ENCODE measurements at places on chromosomes 3 and 15.

GRCh38 chr3:170589113-170589512 is 3.2 kb upstream of the SLC7A14 start:
- DNase-seq: no peak

DNA sequence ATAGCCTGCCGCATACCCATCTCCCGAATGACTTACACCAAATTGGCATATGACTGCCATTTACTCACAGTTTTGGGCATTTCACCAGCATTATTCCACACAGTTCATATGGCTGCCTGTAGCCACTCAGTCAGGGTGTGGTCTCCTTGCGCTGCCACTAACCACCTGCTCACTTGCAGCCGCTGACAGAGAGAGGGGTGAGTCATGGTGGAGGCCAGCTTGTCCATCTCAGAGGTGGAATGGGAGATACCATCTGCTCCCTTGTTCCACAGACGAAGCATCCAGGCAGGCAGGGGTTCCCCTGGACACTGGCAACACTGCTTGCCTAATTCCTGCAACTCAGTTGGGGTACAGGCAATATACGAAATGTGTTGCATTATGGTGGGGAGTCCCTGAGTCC is 15.6 kb downstream of the CCRL2 start:
- no peak for DNase-seq

- no peak for DNase-seq
Measured at GRCh38 chr15:70082281-70082900, 15.3 kb downstream of the TLE3 start.

GRCh38 chr3:141738891-141739363 is 829 bp downstream of the RNF7 start:
- no peak for DNase-seq

GRCh38 chr15:41966414-41966812 is 5.9 kb downstream of the EHD4 start:
- no peak for DNase-seq

GRCh38 chr15:90022905-90023700 is 22.0 kb downstream of the ZNF710 start:
- no peak for DNase-seq

GRCh38 chr15:33923446-33923845 is 44.9 kb upstream of the CHRM5 start:
- DNase-seq: no peak

GRCh38 chr15:65795663-65796216 is 3.6 kb upstream of the DENND4A start:
- no peak for DNase-seq

- no peak for DNase-seq
Measured at GRCh38 chr3:120410541-120410940, 40.3 kb downstream of the FSTL1 start.

DNA sequence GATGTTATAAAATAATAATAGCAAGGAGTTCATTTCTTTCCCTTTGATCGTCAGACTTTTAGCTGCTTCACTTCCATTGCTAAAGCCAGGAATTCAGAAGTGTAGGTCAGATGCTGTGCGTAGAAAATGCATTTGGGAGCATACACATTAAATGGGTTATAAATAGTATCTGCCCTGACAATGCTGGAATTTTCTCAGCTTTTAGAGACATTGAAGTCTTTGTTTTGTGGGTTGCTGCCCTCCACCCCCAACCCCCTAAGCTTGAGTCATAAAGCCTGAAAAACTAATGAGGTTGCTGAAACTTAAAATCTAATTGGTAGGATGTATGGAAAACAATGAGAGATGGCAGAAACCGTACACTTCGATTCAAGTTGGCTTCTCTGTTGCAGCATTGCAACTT is 81.9 kb downstream of the MITF start:
- no peak for DNase-seq

- DNase-seq: no peak
Measured at GRCh38 chr15:63476229-63476632, 28.2 kb upstream of the USP3 start.

- DNase-seq: no peak
Measured at GRCh38 chr3:172746475-172746874, 4.1 kb upstream of the ECT2 start.

DNA sequence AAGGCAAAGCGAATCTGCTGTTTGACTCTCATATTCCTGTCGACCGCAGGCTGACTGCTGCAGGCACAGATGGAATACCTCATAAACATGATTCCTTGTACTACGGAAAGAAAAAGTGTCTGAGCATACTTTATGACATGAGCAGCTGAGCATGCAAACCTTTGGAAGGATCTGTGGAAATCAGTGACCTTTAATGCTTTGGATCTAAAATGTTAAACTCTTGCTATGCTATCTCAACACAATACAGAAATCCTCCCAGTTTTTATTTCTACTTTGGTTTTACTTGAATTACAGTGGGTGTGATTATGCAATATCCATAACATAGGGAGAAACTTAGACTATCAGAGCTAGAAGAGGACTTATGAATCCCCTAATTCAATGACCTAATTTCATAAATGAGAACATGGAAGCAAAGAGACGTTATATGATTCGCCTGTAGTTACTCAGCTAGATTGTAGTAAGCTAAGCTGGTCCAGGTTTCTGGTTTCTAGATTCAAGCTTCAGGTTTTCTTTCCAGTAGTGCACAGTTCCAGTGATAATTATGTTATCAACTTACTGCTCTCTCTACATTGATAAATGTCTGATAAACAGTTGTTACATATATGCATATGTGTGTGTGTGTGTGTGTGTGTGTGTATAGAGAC is 127.6 kb upstream of the GBE1 start:
- no peak for DNase-seq

- DNase-seq: no peak
Measured at GRCh38 chr3:191227541-191227940, 28.5 kb downstream of the OSTN start.

DNA sequence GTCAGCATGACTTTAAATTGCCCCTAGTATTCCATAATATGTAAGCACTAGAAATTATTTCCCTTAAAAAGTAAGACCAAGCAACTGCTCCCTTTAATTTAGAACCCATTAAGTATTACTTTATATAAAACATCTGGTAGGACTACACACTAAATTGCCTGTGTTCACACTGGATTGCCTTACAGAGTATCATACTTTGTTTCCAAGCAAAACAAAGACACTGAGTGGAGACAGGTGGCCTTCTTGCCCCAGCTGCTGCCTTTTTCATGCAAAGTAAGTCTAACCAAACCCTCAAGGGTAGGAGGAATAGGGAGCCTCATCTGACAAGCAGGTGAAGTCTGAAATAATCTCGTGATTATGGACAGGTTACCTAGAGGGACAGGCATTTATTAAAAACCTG is 87.3 kb downstream of the PEX5L start:
- no peak for DNase-seq

GRCh38 chr15:31487811-31488436 is 161.3 kb downstream of the KLF13 start:
- no peak for DNase-seq

DNA sequence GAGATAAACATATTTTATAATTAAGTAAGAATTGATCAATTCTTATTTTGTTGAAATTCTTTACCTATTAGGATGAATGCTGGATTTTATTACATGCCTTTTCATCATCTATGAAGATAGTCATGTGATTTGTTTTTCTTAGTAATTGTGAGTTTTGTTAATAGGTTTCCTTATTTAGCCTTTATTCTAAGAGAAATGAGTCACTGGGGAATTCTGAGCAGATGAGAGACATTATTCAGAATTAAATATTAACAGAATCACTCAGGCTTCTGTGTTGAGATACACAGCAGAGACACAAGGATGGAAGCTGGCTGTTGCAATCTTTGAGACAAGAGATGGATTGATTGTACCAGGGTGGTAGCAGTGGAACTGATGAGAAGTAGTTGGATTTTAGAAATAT is 7.4 kb upstream of the ANO10 start:
- no peak for DNase-seq

GRCh38 chr3:869734-870133 is 223.1 kb upstream of the CNTN6 start:
- DNase-seq: no peak

DNA sequence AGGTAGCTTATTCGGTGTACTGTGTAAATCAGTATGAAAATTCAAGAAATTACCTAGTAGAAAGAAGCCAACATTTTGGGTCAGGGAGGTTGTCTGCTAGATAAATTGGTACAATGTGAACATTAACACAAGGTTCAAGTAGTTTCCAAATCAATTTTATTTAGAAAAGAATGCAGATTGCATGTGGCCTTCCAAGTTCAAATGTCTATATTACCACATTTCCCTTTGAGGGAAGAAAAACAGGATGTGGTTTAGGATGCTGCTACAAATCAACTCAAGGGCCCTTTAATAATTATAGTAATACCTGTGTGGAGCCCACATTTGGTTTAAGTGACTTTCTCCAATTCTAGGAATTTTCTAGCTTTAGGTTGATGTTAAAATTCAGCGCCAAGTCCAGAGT is 57.5 kb downstream of the CADPS start:
- no peak for DNase-seq

GRCh38 chr3:97857401-97857800 is 35.6 kb downstream of the CRYBG3 start:
- no peak for DNase-seq

DNA sequence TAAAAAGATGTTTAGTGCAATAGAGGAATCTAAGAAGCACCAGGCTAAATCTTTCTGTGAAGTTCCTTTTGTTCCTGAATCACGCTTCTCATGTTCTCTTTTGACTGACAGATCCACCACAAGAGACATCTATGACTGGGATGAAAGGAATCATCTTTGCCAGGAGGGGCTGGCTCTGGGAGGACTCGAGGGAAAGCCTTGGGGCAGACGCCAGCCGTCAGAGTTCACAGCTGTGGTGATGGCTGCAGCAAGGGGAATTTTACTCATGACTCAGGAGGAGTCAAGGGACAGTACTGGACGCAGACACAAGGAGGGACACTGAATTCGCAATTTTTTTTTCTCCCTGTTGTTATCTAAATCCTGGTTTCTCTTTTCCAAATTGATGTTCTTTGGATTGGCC is 38.7 kb downstream of the C3orf38 start:
- DNase-seq: no peak

GRCh38 chr3:114566767-114567166 is 272.9 kb downstream of the TIGIT start:
- no peak for DNase-seq

DNA sequence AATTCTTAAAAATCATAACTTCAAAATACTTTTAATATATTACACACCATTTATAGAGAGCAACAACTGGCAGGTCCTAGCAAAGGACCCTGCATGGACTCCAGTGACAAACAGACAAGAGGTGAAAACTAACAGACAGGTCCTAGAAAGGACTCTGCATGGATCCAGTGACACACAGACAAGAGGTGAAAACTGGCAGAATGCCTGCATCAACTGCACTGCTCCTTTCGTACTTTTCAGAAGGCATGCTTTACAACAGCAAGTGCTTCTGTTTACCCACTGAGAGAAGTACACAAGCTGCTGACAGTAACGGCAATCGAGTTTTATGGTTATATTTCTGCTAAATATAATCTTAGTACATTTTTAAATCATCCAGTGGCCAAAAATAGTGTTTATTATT is 24.3 kb upstream of the GP5 start:
- no peak for DNase-seq

- no peak for DNase-seq
Measured at GRCh38 chr15:85568261-85568808, 187.9 kb downstream of the AKAP13 start.

DNA sequence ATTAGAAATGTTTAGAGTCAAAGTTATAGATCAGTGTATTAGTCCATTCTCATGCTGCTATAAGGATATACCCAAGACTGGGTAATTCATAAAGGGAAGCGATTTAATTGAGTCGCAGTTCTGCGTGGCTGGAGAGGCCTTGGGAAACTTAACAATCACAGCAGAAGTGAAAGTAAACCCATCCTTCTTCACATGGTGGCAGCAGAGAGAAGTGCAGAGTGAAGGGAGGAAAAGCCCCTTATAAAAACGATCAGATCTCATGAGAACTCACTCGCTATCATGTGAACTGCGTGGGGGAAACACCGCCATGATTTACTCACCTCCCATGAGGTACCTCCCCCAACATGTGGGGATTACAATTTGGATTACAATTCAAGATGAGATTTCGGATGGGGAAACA is 871.5 kb downstream of the DIPK2A start:
- no peak for DNase-seq

- no peak for DNase-seq
Measured at GRCh38 chr15:45588219-45588875, 1.2 kb downstream of the BLOC1S6 start.

- DNase-seq: peak; percentile 76
Measured at GRCh38 chr3:39383045-39383880, at the start of gene SLC25A38. Gene SLC25A38, plus strand, starts transcription at chr3:39383370. Its CDS starts 355 bp downstream, at chr3:39383725.

DNA sequence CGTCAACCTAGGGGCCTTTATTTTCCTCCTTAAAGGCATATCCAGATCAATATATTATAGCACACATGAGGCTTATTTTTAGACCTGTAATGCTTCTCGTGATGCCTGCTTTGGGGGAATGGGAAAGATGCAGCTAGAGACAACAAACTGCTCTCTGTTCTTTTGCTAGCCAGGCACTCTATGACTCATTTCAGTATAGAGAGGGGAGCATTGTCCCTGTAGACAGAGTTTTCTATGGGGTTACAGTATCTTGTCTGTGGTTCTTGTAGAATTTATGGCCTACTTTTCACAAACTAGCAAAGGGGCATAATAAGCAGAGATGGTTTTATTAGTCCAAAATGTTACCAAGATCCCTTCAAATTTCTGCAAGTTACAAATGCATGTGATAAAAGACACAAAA is 305.6 kb downstream of the LSAMP start:
- DNase-seq: no peak

- peak; percentile 3 for DNase-seq
Measured at GRCh38 chr3:155581579-155581978, 163.3 kb downstream of the PLCH1 start.

DNA sequence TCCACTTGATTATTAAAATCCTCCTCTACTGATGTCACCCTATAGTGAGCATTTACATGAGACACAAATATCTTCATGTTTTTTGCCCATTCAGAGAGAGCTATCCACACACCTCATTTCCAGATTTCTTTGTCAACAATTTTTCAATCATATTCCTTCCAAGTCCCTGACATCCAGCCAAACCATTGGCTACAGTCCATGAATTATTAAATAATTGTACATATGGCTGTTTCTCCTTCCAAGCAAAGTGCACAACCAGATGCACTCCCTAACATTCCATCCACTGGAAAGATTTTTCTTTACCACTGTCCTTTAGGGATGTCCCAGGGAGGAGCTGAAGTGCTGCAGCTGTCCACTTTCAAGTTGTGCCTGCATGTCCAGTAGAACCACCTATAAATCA is 328.0 kb upstream of the MDFIC2 start:
- DNase-seq: no peak

DNA sequence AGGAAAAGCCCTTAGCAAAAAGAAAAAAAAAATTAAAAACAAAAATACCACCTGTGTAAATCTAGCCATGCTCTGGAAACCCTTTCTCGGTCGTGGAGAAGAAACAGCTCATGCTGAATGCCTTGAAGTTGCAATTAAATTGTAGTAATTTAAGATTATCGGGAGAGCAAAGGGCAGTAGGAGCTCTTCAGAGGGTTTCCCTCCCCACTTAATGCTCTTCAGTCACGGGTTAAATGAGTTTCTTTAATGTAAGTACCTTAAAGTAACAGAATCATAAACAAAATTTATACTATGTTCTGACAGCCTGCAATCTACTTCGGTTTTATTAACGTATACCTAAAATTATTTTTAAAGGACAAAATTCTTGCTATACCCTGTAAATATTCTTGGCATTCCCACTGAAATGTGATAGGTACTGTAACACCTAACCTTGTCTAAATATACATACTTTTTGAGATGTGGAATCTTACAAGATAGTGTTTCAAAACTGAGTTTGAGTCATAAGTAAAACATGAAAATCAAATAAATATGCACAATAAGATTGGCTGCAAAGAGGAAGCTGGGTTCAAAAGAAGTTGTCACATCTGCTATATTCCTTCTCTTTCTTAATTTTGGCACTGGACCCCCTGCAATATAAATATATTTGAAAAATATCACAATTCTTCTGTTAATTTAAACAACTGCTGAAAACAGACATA is 5.3 kb downstream of the FOXP1 start:
- no peak for DNase-seq

All from CMK (cell line).